Foreskin fibroblast (primary cell): ENCODE measurements at places on chromosomes 12 and 14.
A peak's percentile ranks its signal among the peaks of the same experiment; 100 is the strongest.

DNA sequence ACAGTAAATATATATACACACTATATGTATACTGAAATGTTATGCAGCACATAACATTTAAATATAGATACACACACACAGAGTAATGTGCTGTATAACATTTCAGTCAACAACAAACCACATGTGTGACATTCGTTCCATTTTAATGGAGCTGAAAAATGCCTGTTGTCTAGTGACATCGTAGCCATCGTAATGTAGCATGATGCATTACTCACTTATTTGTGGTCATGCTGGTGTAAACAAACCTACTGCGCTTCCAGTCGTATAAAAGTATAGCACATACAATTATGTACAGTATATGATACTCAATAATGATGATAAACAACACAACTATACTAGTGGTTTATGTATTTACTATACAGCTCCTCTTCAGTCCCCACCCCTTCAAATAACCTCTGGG, 119.0 kb upstream of the SLC38A4 start:
- DNase-seq = no peak

DNA sequence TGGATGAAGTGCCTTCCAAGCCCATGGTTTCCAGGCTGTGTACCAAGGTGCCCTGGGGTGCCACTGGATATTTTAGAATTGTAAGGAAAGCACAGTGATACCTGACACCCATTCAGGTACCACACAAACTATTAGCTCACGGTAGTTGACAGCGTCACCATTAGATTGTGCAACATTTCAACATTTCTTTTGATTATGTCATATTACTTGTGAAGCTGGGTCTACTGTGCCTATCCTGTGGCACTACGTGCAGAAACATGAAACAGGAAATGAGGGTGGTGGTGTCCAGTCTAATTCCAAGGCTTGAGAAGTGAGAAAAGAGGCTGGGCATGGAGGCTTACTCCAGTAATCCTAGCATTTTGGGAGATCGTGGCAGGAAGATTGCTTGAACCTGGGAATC, 75.5 kb upstream of the CPM start:
- DNase-seq = no peak

- peak; percentile 60 for DNase-seq
Measured at GRCh38 chr12:93325855-93326254, 51.9 kb upstream of the NUDT4 start.

- DNase-seq = peak; percentile 96
Measured at GRCh38 chr12:6890789-6891645, 13.6 kb upstream of the LRRC23 start.

DNA sequence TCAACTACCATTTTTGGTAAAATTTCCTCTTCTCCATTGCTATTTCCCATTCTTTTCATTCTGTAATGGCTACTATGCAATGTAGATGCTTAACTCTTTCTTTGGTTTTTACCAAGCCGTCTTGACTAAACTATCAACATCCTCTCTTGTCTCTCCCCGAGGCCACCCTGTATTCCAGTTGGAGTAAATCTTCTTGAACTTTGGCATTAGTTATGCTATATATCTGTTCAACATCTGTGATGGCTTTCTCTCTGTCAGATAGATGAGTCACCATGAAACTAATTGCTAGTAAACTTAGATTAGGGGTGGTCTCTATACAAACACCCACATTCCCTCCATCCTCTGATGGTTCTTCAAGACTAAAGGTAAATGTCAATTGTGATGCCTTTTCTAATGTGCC, 63.4 kb downstream of the LMO3 start:
- no peak for DNase-seq

DNA sequence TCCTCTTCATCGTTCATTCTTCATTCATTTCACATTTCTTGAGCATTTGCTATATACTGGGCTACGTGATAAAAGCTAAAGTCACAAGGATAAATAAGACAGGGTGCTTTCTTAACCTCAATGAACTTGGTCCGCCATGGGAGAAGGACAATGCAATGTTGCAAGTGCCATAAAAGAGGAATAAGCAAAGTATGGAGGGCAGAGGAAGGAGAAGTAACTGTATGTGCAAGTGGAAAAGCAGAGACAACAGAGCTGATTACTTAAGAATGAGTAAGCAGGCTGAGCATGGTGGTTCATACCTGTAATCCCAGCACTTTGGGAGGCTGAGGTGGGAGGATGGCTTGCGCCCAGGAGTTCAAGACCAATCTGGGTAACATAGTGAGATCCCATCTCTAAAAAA, 14.4 kb downstream of the AREL1 start:
- DNase-seq = no peak

DNA sequence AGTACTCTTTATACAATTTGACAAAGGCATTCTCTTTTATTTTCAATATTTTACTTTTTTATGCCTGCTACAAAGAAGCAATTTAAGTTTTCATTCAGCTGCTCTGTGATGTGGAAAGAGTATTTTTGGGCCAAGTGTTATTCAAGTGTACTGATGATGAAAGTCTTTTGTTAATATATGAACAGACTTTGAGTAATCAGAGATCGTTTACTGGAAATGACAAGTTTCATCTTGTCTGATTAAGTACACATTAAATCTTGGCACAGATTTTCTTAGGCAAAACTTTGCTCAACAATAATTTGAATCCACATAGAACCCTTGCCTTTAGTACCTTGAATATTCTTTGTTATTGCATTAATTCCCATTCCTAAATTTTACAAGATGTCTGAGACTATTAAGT, 13.3 kb upstream of the PZP start:
- no peak for DNase-seq

GRCh38 chr12:89927226-89927698, 218.6 kb upstream of the ATP2B1 start:
- no peak for DNase-seq

DNA sequence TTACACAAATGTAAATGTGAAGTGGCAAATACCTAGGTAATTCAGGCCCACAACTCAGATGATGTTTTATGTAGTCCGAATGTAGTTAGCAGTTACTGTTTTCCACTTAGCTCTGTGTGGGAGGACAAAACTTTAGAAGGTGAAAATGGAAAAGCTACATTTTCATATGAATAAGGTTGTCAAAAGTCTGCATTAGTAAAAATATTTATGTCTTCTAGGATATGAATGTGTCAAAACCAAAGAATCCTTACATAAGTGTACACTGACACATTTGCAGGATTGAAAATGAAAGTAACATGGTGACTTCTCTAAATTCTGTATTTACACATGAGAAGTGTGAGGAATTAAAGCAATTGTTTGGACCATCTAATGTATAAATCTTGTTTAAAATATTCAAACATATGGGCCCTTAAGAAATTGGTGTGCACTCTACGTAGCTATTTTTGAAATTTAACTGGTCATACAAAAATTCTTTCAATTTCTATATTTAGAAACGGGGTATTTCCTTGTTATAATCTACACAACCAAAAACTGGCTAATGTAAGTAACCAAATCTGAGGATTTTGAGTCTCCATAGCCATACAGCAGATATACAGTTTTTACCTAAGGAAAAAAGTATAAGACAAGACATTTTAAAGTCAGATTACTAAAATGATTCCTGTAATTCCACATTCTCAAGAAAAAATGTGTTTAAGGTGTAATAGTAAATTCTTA, 5.4 kb downstream of the CDKN1B start:
- no peak for DNase-seq

GRCh38 chr12:96302687-96303310, 97.4 kb downstream of the CDK17 start:
- DNase-seq = no peak

DNA sequence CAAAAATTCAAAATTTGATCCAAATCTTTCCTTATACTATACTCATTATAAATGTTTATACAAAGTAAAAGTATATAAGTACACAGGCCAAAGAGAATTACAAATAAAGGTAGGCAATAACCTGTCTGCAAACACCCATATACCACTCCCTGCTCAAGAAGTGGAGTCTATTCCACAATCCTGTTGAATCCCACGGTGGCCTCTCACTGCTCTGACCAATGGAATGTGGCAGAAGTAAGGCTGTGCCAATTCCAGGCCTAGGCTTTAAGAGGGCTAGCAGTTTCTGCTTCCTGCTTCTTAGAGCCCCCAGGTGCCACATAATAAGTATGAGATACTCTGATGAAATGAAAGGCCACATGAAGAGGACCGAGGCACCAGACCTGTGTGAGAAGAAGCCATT, 79.8 kb upstream of the CFL2 start:
- peak; percentile 34 for DNase-seq

- no peak for DNase-seq
Measured at GRCh38 chr12:71904629-71905028, 34.0 kb upstream of the TPH2 start.

DNA sequence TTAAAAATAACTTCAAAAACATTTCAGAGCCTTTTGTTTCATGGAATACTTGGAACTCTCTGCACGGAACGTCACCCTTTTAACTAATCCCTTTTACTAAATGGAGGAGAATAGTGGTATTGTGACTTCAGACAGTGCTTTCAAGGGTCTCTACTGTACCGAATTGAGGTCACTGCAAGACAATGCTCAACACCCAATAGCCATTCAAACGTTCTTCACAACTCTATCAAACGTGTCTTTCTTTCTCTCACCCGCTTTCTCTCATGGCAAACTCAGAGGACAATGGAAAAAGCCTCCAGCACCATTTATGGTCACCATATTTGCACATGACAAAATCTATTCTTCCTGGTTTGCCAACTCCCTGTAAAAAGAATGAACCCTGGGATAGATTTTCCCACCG, 132.1 kb upstream of the SOX5 start:
- no peak for DNase-seq

DNA sequence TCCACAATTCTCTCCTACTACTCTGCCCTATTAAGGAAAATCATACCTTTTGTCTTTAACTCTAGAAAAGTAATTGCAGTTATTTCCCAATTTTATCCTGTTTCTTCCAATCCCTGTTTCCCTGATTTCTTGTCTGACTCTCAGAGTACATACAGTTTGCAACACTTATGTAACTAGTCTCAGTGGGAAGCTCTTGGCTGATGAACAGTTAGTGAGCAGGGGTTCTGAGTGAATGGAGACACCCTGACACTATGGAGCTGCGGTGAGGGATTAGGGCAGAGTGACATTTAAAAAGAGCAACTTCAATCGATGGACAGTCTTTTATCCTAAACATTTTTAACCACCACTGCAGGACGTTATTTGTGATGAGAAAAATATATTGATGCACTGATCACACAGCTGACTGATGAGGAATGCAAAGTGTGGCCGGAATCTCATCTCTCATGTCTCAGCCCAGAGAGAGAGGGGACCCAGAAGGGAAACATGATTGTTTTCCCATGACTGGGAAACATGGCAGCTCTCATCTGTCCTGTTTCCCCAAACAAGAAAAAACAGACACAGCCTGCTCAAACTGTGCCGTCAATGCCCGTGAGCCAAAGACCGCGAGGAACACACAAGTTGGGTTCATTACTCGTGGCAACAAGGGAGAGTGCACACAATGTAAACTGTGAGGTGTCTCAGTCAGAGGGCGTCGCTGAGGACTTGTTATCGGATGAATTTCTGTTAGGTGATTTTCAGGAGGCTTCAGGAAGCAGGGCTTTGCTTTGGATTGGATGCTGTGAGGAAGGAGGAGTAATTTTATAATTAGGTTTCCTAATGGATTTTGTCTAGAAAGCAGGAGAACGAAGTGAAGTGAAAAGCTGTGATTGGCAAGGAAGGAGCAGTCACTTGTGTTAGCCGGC, 5.2 kb upstream of the SLC6A13 start:
- DNase-seq = peak; percentile 23

- peak; percentile 53 for DNase-seq
Measured at GRCh38 chr12:110281549-110282299, 677 bp downstream of the ATP2A2 start.

DNA sequence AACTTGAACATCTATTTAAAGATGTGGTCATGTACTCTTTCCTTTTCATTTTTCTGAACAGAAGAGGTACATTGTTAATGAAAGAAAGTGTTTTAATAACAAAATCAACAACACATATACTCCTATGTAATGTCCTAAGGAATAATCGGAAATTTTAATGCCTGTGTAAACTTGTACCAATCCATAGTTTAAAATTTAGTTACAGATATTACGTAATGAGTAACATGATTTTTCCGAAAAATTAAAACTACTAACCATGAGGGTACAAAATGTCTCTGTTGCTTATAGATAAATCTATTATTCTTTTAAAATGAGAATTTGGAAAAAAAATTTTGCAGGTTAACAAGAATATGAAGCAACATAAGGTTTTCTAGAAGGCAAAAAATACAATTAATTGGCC, 220.1 kb downstream of the BCAT1 start:
- DNase-seq = no peak

GRCh38 chr14:39175445-39176262, 600 bp downstream of the PNN start:
- peak; percentile 46 for DNase-seq

GRCh38 chr14:56708704-56709103, 101.6 kb downstream of the OTX2 start:
- DNase-seq = no peak

- no peak for DNase-seq
Measured at GRCh38 chr12:72468505-72468904, 196.3 kb downstream of the TRHDE start.

GRCh38 chr12:3092764-3093163, 15.6 kb downstream of the TSPAN9 start:
- no peak for DNase-seq

GRCh38 chr12:7934889-7935492, 996 bp downstream of the SLC2A3 start:
- DNase-seq = no peak

GRCh38 chr14:104639885-104640548, 35.4 kb upstream of the TMEM179 start:
- DNase-seq = peak; percentile 34

DNA sequence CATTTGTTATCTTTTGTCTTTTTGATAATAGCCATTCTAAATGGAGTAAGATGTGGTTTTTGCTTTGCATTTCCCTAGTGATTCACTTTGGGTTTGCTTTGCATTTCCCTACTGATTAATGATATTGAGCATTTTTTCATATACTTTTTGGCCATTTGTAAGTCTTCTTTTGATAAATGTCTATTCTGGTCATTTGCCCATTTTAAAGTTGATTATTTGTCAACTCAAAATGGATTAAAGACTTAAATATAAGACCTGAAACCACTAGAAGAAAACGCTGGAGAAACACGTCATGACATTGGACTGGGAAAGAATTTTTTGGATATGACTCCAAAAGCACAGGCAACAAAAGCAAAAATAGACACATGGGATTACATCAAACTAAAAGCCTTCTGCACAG, 148.0 kb downstream of the APAF1 start:
- DNase-seq = no peak

- no peak for DNase-seq
Measured at GRCh38 chr14:72598306-72598705, 295.6 kb downstream of the DPF3 start.

GRCh38 chr14:104885973-104886689, 21.1 kb downstream of the CEP170B start:
- DNase-seq = no peak

- DNase-seq = no peak
Measured at GRCh38 chr12:124501112-124501561, 66.3 kb downstream of the NCOR2 start.

- no peak for DNase-seq
Measured at GRCh38 chr14:29743531-29743930, 184.1 kb downstream of the PRKD1 start.
